Stimulated activated CD8-positive, alpha-beta memory T cell treated with anti-CD3 and anti-CD28 coated beads, Interleukin-7, amount 100 ng/mL, for 1 hour (primary cell): ENCODE measurements at places on chromosomes 13 and 19.

GRCh38 chr13:30216111-30216510 lies 91.2 kb downstream of the KATNAL1 start:
- DNase-seq: no peak

DNA sequence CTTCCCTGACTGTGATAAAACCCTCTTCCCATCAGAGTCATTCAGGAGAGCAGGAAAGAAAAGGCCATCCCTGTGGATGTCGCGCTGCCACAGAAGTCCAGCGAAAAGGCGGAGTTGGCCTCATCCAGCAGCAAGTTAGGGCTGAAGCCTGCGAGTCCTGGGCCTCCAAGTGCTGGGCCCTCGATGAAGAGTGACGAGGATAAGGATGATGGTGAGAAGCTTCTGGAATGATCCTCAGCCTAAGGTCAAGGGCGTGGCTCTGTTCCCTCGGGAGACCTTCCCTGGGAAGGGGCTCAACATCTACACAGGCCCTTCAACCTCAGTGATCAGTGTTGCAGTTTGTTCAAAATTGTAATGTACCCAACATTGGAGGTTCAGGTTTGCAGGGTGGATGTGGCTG lies 22.3 kb downstream of the TEX29 start:
- no peak for DNase-seq

GRCh38 chr13:98133946-98134345 lies 8.9 kb upstream of the FARP1 start:
- DNase-seq: no peak

DNA sequence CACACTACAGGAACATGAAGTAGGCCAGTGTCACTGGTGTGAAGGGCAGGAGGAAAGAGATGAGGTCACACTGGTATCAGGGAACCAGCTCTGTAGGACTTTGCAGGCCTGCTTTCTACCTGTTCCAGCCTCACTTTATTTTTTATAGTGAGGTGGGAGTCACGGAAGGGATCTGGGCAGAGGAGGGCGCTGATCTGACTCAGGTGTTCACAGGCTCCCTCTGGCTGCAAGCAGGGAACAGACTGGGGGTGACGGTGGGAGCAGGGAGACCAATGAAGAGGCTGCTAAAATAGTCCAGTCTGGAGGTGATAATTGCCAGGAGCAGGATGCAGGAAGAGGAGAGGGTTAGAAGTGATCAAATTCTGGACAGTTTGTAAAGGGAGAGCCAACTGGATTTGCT lies 2.8 kb downstream of the THAP8 start:
- no peak for DNase-seq

- no peak for DNase-seq
These were observed 235.6 kb downstream of the SPRY2 start for GRCh38 chr13:80105350-80105749.

- no peak for DNase-seq
These were observed 144.5 kb upstream of the FNDC3A start for GRCh38 chr13:48831248-48831647.

- DNase-seq: no peak
These were observed 44.7 kb downstream of the PLPP2 start for GRCh38 chr19:246551-246950.

DNA sequence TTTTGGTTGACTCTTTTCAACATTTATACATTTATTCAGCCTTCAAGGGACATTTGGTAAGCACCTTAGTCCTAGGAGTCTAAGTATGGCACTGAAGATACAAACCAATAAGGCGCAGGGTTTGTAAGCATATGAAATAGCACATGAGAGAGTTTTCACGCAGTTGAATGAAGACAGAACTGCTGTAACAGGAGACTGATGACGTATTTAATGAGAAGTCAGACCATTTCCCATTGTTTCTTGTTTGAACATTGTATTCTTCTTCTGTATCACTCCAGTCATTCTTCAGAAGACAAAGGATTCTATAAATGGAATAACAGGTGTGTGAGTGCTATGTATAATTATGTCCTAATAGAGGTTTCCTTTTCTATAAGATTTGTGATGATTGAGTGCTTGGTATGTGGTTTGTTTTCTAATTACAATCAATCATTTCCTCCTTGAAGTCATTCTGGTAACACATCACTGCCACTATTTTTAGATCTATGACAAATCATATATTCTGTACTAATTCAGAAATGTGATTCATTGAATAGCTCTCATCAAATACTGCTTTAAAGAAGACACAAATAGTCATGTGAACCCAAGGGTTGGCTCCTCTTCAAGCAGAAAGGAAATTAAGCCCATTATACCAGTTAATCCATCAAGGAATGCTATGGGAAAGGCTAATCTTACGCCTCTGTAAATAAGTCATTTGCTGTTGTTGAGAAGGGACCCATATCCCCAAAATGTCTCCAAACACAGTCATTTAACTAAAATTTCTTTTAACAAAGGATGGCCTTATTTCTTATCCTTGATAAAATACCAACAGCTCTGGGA lies 222.8 kb upstream of the NBEA start:
- DNase-seq: no peak

DNA sequence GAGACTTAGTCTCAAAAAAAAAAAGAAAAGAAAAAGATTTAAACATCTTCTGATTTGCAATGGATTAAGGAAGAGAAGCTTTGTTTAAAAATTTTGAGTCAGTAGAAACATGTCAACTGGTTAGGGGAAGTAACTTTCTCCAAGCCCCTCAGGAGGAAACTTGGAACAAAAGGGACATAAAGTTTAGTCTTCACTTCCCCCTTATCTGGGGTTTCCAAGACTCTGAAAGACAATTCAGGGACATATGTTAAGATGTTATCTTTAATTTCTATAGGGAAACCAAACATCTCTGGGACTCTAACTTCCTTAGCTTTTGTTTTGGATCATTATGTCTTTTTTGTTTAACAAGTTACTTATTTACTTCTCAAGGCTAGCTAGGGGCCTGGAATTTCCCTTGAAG lies 20.1 kb upstream of the MRI1 start:
- no peak for DNase-seq

GRCh38 chr19:843180-843835 lies 2.5 kb downstream of the PRTN3 start:
- DNase-seq: no peak

- no peak for DNase-seq
These were observed 682 bp upstream of the TEAD2 start for GRCh38 chr19:49362929-49363267.

- DNase-seq: no peak
These were observed 22.6 kb downstream of the TMPRSS9 start for GRCh38 chr19:2382530-2383222.

DNA sequence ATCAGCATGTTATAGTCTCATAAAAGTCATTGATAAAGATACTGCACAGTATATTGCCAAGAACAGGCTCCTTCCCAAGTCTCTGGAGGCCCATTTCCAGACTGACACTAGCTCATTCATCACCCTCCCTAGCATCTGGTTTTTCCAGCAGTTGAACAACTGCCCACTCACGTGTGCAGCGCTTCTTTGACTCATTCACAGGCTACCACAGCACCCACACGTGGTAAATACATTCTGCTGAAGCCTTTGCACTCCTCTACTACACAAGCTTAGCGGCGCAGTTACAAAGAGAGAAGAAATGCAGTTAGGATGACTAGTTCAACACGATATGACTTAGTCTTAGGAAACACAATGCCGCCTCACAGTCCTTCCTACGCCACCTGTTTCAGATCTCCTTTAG lies 87.7 kb downstream of the DOCK9 start:
- no peak for DNase-seq

DNA sequence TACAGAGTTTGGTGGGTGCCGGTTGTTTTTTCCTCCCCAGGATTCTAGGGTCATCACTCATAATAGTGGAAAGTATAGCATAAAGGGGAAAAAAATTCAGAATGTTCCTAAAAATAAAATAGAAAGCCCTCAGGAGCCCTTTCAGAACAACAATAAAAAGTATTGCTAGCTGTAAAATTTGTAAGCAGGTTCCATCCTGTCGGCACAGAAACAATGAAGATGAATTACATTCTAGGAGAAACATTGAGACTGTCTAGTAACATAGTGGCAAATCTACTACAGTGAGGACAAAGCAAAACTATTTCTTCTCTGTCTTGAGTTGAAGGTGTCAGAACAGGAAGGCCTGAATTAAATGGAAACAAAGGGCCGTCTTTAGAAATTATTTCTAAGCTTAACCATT lies 870.7 kb downstream of the PCDH9 start:
- no peak for DNase-seq

DNA sequence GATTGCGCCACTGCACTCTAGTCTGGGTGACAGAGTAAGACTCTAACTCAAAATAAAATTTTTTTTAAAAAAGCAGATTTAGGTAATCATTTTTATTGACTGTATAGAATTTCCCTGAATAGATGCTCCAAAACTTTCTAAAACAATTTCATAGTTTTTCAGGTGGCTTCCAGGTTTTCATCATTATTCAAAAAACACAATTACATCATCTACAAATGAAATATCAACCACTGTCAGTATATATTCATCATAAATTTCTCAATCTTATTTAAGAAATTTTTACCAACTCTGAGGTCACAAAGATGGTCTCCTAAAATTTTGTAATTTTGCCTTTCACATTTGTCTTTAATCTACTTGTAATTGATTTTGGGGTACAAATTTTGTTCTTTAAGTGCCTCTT lies 48.1 kb downstream of the ZC3H13 start:
- no peak for DNase-seq

- DNase-seq: peak; percentile 79
These were observed 4.1 kb upstream of the EML2 start for GRCh38 chr19:45643024-45643926.

- no peak for DNase-seq
These were observed 69.9 kb downstream of the SLAIN1 start for GRCh38 chr13:77767413-77767812.

DNA sequence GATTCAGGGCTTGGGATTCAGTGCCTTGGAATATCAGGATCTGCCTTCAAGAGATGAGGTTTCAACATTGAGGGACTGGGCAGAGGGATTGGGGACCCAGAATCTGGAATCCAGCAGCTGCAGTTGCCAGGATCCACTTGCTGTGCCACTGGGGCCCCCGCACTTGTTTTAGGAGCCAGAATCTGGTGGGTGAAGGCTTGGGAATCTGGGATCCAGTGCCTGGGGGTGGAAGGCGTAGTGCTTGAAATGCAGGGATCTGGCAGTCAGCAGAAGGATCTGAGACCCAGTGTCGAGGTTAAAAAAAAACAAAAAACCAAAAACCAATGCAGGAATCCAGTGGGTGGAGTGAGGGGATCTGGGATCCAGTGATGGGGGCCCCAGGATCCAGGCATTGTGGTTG lies 7.3 kb upstream of the SLC25A41 start:
- no peak for DNase-seq

DNA sequence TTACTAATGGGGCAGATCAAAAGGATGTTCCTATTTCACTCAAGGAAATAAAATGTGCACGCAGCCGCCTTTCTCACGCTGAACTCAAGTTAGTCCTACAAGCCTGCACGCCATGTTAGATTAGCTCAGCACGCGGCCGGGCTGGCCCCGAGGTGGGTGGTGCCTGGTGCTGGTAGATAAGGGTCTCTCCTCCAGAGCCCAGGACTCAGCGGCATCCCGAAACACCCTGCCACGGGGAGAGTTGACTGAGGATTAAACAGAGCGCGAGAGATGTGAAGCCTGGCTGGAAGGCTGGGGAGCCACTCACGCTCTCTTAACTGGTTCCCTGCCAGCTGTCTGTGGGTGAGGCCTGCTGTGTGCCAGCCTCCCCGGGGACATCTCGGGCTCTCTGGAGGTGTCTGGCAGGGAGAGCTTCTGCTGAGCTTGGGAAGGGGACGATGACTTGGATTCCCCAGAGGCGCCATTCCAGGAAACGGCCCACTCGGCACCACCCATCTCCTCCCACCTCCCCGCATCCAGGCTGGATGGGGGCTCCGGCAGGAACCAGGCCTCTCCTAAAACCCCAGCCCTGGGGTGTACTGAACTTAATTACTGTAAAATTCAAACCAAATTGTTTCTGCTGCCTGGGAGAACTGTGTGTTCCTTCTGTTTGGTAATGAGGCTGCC lies 122.2 kb downstream of the KDM4B start:
- no peak for DNase-seq

DNA sequence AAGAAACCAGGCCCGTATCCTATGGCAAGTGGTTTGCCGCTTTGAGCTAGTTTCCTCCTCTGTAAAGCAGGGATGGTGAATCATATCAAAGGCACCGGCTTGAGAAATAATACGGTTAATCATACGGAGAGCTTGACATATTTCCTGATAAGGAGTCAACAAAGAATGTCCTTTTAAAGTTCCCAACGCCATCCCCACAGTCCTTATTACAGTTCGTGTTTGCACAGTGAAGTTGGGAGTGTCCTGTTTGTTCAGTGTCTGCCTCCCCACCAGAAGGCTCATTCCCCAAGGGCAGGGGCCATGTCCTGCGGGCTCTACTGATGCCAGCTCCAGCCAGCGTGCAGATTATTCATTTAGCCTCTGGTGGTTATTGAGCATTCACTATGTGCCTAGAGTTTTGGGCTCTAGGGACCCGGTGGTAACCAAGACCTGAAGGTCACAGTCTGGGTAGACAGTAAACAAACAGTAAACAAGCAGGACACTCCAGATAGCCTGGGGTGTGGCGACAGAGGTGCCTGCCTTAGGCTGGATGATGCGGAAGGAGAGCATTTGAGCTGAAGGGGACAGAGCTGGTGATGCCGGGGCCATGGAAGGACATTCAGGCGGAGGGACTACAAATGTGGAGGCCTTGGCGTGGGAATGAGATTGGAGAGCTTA lies 6.3 kb downstream of the GRAMD1A start:
- no peak for DNase-seq

DNA sequence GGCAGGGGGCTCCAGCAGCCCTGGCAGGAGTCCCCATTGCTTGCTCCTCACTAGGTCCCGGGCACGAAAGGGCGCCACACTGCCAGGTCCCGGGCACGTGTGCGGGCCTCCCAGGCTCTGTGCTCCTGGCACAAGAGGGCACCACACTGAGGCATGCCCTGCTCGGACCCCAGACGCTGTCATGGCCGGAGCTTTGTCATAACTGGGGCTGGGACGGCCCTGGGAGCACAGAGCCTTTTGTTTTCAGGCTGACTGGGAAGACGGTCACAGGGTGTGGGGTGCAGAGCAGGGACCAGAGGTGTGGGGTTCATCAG lies 7.4 kb downstream of the BSG start:
- DNase-seq: no peak

GRCh38 chr13:30900952-30901749 lies 4.9 kb upstream of the MEDAG start:
- no peak for DNase-seq

DNA sequence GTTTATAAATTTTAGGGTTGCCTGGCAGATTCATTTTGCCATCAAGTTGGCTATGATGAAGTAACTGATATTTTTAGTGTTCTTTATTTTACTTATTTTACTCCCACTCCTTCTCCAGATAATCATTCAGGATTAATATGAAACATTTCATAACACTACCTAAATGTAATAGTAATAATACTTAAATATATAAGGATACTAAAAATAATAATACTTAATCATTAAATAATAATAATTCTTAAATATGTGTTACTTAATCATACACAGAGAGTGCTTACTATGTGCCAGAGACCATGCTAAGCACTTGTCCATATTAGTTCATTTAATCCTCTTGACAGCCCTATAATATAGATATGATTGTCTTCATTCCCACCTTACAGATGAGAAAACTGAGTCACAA lies 23.0 kb upstream of the OXGR1 start:
- no peak for DNase-seq
